ENCODE measurements at places on chromosomes 11 and 22.
A peak's percentile ranks its signal among the peaks of the same experiment; 100 is the strongest.

DNA sequence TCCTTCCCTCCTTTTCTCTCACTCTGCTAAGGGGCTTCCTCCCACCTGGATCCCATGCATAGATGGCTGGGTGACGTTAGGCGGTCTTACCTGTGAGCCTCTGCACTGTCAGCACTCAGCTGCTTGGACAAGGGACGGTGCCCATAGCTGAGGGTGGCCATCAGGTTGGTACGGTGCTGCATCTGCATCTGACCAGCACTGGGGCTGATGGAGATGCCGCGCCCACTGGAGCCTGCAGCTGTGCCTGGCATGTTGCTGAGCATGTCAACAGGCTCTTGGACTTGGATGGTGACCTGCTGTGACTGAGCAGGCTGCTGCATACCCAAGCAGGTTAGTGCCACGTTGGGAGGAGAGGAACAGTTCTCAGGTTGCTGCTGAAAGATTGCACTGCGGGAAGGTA is 21.8 kb upstream of the APOA1 start:
- no peak for DNase-seq

GRCh38 chr22:49331878-49332277 is 495.8 kb downstream of the BRD1 start:
- DNase-seq: peak; percentile 48

- no peak for DNase-seq
Measured at GRCh38 chr11:69663326-69663725, 11.8 kb downstream of the LTO1 start.

DNA sequence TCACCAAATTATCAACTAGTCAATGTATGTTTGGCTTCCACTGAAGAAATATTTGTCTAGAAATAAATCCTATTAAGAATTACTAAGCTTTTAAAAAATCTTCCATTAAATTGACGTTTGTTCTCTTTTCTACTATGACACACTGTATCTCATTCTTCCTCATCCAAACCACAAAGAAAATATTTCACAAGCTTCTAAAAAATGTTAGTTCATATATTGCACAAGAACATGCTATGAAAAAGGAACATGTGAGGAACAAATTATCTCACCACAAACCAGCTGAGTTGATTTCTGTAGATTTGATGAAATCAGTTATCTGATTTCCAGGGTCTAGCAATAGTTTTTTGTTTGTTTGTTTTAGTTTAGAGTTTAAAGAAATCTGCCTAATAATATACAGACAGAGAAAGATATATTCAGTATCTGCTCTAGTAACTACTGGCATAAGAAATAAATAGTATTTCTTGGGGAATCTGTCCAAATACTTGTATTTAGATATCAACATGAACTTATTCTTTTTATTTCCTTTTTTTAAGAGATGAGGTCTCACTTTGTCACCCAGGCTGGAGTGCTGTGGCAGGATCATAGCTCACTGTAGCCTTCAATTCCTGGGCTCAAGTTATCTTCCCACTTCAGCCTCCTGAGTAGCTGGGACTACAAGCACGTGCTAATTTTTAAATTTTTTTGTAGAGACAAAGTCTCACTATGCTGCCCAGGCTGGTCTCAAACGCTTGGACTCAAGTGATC is 161.7 kb downstream of the ATG16L2 start:
- no peak for DNase-seq

- no peak for DNase-seq
Measured at GRCh38 chr11:85889676-85890579, 34.7 kb downstream of the CCDC83 start.

DNA sequence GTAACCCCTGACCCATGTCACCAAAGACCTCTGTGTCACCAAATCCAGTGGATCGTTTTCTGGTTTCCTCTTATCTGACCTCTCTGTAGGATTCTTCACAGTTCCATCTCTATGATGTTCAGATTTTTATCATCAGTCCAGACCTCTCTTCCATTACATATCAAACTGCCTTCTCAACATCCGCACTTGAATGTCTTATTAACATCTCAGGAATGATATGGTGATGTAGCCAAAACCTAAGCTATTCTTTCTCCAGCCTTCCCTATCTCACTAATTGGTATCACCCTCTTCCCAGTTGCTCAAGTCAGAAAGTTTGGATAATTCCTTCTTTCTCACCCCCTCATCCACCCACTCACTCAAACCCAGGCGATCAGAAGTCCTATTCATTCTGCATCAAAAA is 13.4 kb downstream of the APLNR start:
- DNase-seq: no peak

DNA sequence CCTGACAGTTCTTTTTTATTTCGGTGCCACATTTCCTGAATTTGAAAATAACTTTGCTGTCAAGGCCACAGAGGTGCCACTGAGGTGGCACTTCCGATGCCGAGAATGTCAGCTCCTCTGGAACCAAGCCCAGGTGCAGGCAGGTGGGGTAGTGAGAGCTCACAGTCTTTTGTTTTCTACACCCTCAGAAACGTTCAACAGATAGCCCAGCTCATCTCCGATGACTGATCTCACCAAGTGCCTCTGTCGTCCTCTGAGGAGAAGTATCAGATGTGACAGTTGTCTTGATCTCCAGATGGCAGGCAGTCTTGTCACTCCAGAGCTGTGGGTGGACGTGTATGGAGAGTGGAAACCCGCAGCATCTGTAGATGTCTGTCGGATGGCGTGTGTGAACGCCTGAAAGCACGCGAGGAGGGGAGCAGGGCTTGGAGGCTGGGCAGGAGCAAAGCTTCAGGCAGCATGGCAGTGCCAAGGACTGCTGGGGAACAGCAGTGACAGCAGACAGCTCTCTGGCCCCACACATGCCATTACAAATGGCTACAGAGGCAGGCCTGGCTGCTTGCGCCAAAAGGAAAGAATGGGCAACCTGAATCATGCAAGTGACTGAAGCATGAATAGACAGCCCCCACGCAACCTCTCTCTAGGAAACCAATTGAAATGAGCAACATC is 877.0 kb downstream of the OPCML start:
- no peak for DNase-seq

DNA sequence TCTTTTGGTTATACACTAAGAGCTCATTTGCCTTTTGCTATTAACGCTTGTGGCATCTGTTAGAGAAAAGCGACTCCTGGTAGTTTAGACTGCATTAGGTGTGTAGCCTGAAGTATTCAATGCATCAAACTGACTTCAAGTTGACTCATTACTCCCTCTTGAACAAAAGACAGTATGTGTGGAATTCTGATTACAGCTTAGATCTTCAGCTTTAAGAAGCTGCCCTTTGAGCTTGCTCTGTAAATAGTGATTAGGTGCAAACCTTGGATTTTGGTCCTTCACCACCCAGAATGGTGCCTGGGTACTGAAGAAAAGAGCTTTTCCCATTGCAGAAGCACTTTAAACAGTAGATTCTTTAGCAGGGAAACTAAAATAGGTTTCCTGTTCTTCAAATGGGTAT is 62.1 kb downstream of the FAT3 start:
- DNase-seq: no peak

DNA sequence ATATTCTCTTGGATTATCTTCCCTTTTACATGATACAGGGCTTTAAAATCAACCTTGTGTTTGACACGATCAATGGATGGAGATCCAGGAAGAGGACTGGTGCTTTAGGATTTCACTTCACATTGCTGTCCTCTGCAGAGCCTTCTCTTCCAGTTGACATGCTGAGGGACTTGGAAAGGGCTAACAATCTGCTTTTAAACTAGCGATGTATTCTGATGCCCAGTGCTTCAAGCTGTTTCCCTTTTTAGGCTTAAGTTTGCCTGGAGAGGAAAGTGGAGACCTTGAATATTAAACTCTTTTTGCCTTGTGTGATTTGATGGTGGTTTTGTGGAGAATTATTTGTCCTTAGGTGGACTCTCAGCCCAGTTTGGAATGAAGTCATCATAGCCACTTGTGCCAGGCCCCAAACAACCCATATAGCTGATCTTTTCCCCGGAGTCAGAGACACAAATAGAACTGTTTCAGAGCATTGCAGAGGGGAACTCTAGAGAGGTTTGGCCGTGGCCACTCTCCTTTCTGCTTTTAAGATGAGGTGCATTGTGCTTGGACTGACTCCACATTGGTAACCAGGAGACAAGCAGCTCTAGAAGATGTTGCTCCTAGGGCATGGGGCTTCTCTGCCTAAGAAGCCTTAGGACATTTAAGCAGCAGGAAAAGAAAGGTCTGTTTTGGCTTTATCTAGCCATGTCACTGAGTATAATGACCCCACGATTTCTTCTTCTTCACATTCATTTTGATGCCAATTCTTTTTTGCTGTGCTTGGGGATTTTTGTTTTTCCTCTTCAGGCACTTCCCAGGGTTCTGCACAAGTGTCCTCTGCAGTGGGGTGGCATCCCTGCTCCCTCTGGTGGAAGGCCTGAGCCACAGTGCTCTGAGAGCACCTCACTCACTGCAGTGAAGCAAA is 152.8 kb downstream of the NCAM1 start:
- DNase-seq: no peak

DNA sequence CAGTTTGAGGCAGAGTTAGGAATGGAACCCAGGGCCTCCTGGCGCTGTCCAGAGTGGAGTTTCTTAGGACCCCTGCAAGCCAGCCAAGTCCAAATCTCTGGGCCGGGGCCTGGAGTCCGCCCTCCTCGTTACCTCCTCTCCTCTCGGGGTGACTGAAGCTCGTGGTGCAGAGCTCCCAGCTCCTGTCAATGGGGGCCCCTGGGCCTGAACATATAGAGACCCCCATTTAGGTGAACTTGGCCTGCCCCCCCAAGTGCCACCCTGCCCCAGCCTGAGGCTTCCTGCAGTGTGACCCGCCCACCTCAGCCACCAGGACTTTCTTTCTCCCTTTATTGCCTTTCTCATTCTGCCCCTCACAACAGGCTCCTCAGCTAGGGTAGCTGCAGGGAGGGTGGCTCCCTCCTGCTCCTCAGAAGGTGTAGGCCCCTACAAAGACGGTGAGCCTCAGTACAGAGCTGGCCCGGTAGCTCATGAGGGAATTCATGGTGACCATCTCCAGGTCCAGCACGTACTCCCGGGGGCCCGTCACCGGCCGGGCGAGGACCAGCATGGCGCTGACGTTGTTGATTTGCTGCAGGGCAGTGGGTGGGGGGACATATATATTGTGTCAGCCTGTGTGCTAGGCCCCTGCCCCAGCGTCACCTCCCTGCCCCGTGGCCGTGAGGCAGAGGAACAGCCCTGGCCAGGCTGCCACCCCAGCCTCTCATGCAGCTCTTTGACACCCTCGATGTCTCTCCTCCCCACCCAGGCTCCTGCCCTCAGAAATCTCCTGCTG is 5.9 kb downstream of the EFEMP2 start:
- DNase-seq: peak; percentile 46

DNA sequence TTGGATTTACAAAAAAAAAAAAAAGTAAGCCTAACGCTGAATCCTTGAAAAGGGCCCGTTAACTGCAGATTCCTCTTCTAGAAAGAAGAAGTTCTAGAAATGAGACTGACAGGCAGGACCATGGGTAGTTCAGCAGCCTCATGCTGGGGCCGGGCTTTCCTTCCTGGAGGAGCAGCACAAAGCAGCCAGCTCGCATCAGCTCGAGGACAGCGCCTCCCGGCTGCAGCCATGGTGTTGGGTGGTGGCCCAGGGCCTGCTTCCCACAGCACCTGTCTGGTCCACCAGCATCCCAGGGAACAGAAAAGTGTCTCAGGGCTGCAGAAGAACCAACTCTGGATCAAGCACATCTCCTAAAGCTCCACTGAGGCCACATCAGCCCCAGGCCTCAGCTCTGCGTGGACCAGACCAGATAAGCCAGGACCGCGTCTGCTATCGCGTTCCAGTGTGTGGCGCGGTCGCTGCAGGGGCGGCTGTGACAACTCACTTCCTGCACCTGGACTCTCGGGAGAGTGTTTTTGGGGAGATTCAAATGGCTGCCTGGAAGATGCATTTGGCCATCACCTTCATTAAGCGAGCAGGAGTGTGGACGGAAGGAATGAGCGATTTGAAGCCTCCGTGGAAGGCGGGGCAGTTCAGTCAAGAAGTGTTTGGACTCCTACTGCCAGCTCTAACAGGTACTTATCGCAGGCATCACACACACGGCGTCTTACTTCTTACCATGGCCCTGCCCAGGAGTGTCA is 53.5 kb downstream of the MYH9 start:
- DNase-seq: no peak

GRCh38 chr22:39925909-39926679 is 25.2 kb downstream of the GRAP2 start:
- DNase-seq: no peak

GRCh38 chr22:43401661-43402060 is 10.2 kb upstream of the MPPED1 start:
- DNase-seq: no peak

DNA sequence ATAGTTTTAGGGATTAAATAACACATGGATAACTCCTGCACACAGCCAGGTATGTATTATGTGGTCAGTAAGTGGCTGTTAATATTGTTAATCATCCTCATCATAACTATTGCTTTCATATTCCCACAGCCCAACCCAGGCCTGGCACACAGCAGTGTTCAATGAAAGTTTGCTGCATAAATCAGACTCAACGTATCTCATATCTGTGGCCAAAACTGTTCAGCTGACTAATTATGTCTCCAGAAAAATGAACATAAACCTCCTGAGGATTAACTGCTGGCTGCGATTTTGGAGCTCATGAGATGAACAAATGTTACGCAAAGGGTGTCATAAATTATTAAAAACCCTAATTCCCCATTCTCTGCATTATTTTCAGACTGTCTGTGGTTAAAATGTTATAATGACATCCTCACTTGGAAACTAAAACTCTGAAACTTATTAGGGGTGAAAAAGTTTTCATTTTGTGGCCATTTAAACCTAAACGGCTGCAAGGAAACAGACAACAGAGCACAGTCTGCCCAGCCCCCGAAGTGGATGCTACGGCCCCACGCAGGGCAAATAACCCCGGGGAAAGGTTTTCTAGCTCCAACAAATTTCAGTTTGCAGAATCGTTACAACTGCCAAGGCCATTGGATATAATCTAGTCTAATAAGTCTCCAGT is 17.3 kb downstream of the ABCC8 start:
- DNase-seq: no peak

DNA sequence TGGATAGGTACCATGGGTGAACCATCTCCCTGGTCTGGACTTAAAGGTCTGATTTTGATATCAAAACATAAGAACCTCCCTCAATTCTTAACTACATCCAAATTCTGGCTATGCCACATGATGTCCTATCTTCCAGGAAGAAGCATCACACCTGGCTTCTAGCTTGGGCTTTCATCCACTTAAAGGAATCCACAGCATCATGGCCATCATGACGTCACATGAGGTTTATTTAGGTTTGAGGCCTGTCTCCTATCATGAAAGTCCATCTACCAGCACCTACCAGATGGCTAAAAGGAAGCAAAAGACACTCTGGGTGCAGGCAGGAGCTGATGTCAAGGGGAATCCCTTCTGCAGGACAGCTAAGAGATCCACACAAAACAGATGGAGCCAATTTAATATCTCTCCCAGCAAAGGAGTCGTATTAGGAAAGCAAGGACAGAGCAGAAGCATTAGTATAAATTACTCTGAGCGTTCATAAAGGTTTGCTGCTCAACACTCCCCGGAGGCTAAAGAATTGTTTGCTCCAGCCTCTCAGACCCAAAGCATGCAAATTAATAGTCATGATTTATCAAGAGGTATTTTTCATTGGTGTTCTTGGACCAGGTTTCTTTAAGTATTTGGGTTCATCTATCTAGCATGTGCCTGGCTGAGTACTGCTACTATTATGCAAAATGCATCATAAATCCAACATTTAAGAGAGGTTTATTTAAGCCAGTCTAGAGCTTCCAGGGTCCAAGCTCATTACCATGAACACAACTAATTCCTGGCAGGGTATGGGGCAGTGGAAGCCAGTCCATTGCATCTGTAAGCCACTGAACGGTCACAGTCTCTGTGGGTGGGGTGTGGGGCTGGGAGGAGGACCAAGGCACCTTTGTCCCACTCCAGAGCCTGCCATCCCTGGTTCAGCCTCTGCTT is 47.2 kb downstream of the GALNT18 start:
- DNase-seq: no peak

GRCh38 chr11:118247041-118247440 is 5.1 kb downstream of the MPZL3 start:
- DNase-seq: no peak

- DNase-seq: no peak
Measured at GRCh38 chr11:46659908-46660307, 40.5 kb downstream of the ARHGAP1 start.
